ENCODE measurements at places on chromosomes 5 and 9. TPM values are rescaled to one million over a fixed set of nuclear protein-coding genes. Genes with fewer than 3 reads are reported as not detected.
A peak's percentile ranks its signal among the peaks of the same experiment; 100 is the strongest.

- peak; percentile 53 for DNase-seq
Measured at GRCh38 chr9:23682891-23683431, 143.1 kb downstream of the ELAVL2 start.

- DNase-seq, result no peak
Measured at GRCh38 chr5:177044641-177045040, 22.1 kb downstream of the ZNF346 start.

DNA sequence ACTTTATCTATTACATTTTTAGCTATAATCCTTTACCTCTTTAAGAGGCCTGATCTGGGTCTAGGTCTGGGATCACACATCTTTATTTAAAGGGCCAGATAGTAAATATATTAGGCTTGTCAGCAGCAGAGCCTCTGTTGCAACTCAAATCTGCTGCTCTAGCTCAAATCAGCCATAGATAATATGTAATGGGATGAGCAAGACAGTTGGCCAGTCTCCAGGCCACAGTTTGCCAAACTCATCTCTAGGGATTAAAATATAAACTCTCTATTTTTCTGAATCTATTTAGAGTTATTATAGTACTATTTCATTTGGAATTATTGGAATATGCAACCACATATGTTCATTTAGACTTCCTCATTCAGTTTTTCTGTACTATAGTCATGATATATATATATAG, 115.9 kb upstream of the MINAR2 start:
- no peak for DNase-seq

Gene PCDHB14
- total RNA-seq, result 0.08 TPM

- DNase-seq, result peak; percentile 24
Measured at GRCh38 chr9:33498387-33498786, 24.7 kb upstream of the NOL6 start.

Gene CNTNAP3B
- 4.1 TPM for total RNA-seq

Gene TMEM161B
- total RNA-seq, result 13.0 TPM

GRCh38 chr9:7298123-7298522, 501.5 kb downstream of the DMAC1 start:
- DNase-seq, result no peak

Gene ADRA1B
- total RNA-seq, result 1.1 TPM

DNA sequence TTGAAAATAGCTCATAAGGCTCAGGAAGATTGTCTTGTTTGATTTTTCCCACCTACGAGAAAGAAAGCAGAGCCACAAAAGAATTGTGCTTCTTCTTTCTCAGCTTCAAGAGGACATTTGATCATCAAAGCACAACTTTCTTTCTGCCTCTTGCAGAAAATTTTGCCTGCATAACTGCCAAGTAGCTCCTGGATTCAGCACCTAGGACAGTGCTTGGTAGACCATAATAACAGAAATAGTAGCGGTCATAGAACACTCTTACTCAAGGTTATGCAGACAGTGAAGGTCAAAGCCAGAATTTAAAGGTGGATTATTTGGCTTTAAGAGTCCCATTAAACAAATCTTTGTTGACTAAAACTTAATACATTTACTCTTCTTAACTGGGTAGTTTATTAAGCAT, 594.7 kb upstream of the CCNG1 start:
- DNase-seq, result no peak

Gene INIP
- 29.4 TPM for total RNA-seq

Gene COL15A1
- total RNA-seq, result 0.13 TPM

DNA sequence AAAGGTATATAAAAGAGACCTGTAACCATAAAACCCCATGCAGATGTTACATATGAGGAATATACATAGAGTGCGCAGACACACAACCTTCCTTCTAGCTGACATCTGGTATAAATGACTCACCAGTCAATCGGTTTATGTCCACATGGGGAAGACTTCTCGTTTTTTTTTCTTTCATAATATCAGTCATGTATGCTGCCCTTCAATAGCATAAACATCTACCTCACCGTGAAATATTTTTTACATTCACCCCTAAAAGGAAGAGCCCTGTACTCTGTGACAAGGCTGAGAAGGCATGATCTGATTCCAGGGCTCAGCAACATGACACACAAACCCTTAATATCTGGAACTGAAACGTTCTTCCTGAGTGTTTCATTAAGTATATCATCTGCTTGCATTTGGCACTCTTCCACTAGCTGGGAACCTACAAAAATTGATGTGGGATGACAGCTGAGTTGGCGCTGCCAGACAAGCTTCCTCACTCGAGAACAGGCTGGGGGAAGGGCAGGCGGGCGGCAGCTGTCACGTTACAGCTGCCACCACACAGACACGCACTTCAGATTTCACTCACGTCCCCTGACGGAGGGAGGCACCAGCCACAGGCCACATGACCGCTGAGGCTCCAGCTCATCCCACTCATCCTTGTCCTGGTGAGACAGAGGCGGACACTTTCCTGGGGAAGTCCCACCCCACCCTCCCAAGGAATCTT, 74.2 kb downstream of the SHB start:
- DNase-seq, result peak; percentile 80

Gene EIF4E1B
- total RNA-seq, result not detected

All from HT1080 (cell line).